ENCODE measurements at places on chromosomes 16 and 17. TPM values are rescaled to one million over a fixed set of nuclear protein-coding genes. Genes with fewer than 3 reads are reported as not detected.

The SLC2A4 gene
- 21.3 TPM for total RNA-seq

The KRT28 gene
- not detected for total RNA-seq

The GCGR gene
- not detected for total RNA-seq

The CHTF8 gene
- total RNA-seq: 67.0 TPM

The WNT9B gene
- 7.5 TPM for total RNA-seq

The ARSG gene
- 7.5 TPM for total RNA-seq

The C1QTNF8 gene
- not detected for total RNA-seq

The ZNF469 gene
- total RNA-seq: 2.9 TPM

The GRB7 gene
- not detected for total RNA-seq

The FUS gene
- 208 TPM for total RNA-seq

The C16orf74 gene
- total RNA-seq: 0.83 TPM

The AMDHD2 gene
- 25.5 TPM for total RNA-seq

The SMIM5 gene
- 0.38 TPM for total RNA-seq

The KRTAP4-4 gene
- not detected for total RNA-seq

The MAF gene
- 54.6 TPM for total RNA-seq

The IL34 gene
- 4.0 TPM for total RNA-seq
